Activated T-cell treated with anti-CD3 and anti-CD28 coated beads for 24 hours (primary cell): ENCODE measurements at places on chromosomes 6 and 20.

GRCh38 chr6:26576407-26576843 lies 20.3 kb upstream of the ABT1 start:
- no peak for DNase-seq

DNA sequence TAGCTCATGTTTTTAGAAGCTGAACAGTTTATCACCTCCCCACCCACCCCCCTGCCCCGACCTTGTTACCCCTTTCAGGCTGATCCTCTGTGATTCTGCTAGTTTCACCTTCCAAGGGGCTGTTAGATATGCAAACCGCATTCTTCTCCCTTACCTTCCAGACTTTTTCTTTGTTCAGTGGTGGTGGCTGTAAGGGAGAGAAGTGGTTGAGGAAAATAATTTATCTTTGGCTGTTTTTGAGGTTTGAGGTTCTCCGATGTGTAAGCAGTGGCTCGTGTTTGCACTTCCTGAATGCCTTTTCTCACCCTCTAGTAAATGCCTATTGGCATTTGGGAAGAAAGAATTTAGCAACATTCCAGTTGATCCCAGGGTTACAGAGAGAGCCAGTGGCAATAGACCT lies 69.4 kb upstream of the KCNG1 start:
- DNase-seq = no peak

- DNase-seq = no peak
Measured at GRCh38 chr6:16450821-16451220, 212.4 kb downstream of the GMPR start.

- no peak for DNase-seq
Measured at GRCh38 chr6:105873799-105874198, 212.3 kb upstream of the PRDM1 start.

DNA sequence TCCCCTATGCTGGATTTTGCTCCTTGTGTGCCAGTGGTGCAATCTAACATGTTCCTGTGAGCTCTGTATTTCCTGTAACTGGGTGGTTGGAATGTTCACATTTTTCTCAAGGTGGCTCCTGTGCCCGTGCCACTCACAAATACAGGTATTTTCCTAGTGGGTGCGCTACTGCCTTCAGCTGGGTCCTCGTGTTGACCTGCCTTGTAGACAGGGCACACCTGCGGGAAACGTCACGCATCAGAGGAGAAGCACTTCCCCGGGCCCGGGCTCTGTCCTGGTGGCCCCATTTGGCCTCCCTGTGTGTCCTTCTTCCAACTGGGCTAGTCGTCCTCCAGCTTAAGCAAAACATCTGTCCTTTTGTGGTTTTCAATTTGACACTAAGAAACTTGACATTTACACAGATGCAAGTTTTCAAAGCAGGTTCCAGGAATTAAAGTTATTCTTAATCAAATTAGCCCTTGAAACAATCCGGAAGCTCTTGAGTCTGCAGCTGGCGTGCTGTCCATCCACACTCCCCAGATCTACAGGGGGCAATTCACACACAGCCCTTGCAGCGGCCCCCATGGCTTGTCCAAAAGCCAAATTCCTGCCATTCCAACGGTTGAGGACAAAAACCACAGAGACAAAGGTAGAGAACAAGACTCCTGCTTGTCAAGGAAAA lies 275.1 kb downstream of the CDC5L start:
- DNase-seq = no peak

DNA sequence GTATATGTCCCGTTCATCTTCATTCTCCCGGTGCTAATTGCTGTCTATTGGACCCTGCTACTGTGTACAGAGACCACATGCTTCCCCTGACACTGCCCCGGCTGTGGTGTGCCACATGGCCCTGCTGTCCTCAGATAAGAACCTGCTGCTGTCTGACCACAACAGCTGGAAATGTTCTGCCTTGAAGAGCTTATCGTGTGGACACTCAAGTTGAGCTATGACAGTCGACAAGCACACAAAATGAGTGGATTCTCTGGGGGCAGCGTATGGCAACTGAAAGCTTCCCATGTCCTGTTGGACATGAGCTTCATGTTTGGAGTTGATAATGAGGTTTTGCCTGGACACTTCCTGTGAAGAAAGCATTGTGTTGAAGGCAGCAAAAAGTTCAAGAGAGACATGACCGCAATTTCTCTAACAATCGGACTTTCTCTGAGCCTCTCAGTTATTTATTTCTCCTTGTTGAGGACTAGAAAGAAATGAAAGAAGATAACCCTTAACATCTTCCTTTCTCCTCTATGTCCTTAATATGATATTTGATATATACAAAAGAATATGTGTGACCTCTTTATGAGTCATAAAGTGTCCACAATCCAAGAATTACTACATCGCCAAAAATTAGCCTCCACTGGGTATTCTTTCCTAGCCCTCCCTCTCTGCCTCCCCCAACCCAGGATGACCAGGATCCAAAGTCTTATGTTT lies 187.1 kb upstream of the TCF21 start:
- DNase-seq = no peak

DNA sequence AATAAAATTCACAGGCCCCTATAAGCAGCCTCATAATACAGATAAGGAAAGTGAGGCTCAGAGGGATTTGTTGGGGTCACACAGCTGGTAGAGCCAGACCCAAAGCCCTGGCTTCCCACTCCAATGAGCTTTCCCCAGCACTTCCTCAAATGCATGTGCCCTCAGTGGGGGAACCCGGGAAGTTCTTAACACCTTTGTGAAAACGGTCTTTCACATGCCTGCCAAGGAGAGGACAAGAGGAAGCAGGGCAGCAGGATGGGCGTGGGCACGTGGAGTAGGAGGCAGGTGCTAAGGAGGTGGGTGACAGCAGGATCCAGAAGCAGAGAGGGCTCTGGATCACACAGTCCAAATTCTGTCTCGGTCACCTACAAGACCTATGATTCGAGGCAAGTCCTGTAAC lies 598 bp downstream of the PI16 start:
- DNase-seq = no peak
